ENCODE measurements at places on chromosomes 1 and 21. TPM values are rescaled to one million over a fixed set of nuclear protein-coding genes. Genes with fewer than 3 reads are reported as not detected.

Gene LCE1E
- not detected for polyA plus RNA-seq

Gene BSND
- 0.04 TPM for polyA plus RNA-seq

Gene CNR2
- polyA plus RNA-seq, result not detected

Gene ACTN2
- polyA plus RNA-seq, result 4.6 TPM

Gene PCP4L1
- polyA plus RNA-seq, result 0.15 TPM

Gene C1orf185
- polyA plus RNA-seq, result not detected

Gene KRTAP19-1
- polyA plus RNA-seq, result not detected

Gene KIAA0040
- polyA plus RNA-seq, result 8.4 TPM

Gene IVL
- polyA plus RNA-seq, result not detected

Gene AJAP1
- polyA plus RNA-seq, result 3.1 TPM

Gene TDRD5
- 1.5 TPM for polyA plus RNA-seq

Gene STYXL2
- 0.02 TPM for polyA plus RNA-seq

Gene FCRLB
- polyA plus RNA-seq, result 0.27 TPM

Gene FAM43B
- 0.28 TPM for polyA plus RNA-seq
